Osteoblast (primary cell): ENCODE measurements at places on chromosomes 1 and 21. TPM values are rescaled to one million over a fixed set of nuclear protein-coding genes. Genes with fewer than 3 reads are reported as not detected.

GRCh38 chr1:155648207-155649147, 38.5 kb downstream of the MSTO1 start:
- peak; percentile 90 for DNase-seq

DNA sequence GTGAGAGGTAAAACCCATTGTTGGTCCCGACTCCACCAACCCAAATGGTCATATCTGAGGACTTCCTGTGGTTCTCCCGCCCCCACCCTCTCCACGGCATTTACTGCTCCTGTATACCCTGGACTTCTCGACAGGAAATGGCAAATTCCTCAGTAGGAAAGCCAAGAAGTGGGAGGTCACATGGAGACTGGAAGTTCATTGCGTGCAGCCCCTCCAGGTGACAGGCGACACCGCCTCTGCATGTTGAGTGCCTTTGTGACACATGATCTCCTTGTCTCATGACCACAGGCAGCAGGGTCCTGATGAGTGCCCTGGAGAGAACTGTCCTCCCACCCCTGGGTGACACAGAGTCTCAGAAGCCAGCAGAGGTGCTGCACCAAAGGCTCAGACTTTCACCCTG, 24.2 kb downstream of the ERG start:
- DNase-seq, result no peak

GRCh38 chr1:235928197-235928596, 61.5 kb upstream of the LYST start:
- DNase-seq, result no peak

- peak; percentile 65 for DNase-seq
These were observed 122.1 kb upstream of the KAZN start for GRCh38 chr1:14476170-14476955.

GRCh38 chr1:234386122-234386521, 12.9 kb downstream of the COA6 start:
- no peak for DNase-seq

DNA sequence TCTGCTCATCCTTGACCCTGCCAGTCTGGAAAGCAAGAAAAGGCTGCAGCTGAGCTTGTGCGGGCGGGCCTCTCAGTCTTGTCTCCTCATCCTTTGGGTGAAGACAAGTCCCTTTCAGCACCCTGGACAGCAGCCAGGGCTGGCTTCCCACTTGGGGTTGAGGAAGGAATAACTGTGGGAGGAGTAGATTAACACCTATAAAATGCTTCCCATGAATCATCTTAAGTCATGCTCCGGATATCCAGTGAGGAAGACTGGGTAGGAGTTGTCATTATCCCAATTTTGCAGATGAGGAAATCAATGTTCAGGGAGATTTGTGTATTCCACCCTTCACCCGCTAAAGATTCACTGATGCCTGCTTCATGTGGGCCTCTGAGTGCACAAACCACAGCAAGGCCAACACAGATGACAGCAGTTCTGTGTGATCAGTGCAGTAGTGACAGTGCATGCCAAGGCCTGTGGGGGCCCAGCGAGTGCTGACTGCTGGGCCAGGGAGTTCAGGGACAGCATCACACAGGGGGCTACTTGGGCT, 20.1 kb upstream of the COL16A1 start:
- DNase-seq, result peak; percentile 93

DNA sequence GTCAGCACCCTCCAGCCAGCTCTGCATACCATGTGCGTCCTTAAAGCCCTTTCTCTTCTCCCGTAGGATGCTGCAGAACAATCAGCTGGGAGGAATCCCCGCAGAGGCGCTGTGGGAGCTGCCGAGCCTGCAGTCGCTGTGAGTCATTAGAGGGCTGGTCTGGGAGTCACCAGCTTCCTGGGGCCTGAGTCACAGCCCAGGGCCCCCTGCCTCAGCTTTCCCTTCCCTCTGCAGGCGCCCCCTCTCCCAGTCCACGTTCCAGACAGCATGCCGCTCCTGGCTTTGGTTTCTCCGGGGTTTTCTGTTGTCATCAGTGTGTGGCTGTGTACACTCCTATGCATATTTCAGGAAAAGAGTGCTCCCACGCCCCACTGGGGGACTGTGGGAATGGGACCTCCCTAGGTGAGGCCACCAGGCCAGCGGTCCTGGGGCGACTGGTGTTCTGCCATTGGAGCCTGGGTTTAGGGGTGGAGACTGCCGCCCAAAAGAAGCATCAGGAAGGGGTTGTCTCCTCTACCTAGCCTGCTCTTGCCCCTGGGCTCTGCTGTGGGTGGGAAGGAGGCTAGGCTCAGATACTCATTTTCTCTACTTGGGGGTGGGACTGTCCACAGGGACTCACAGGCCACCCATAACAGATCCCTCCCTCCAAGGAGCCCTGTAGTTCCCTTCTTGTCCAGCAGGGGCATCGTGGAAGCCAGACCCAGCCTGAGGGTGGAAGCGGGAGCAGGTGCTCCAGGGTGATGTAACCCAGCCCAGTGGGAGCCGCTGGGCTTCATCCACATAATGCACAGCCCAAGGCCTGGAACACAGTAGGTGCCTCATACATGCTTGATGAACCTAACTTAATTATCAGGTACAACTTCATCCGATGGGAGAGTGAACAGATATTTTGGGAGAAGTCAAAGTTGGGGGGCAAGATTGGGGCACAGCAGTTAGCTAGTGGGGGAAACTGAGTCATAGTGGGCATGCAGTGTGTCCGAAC, 42.5 kb downstream of the LGR6 start:
- peak; percentile 98 for DNase-seq

DNA sequence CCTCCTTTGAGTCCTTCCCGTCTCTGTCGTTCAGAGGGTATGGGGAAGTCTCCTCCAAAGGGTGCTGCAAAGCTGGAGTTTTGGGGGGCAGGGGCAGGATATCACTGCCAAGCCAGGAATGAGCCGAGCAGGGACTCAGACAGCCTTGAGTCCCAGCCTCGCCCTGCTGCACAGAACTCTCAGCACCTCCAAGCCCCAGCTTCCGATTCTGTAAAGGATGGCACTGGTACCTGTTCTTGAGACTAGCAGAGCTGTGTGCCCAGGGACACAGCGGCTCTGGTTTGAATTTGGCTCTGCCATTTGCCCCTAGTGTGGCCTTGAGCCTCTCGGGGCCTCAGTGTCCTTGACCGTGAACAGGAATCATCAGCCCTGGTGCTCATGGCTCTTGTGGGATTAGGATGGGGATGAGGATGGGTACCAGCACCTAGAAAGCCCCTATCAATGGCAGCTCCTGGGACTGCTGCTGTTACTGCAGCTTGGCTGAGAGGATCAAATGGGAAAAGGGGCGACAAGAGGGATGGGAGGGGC, 1.5 kb upstream of the FBLIM1 start:
- DNase-seq, result peak; percentile 79

PAPPA2 gene
- 3.5 and 5.8 TPM in 2 replicates for total RNA-seq

DCST1 gene
- total RNA-seq, result not detected in 2 replicates

TCHHL1 gene
- not detected in 2 replicates for total RNA-seq
